ENCODE measurements at places on chromosomes 13 and 19. TPM values are rescaled to one million over a fixed set of nuclear protein-coding genes. Genes with fewer than 3 reads are reported as not detected.

DNA sequence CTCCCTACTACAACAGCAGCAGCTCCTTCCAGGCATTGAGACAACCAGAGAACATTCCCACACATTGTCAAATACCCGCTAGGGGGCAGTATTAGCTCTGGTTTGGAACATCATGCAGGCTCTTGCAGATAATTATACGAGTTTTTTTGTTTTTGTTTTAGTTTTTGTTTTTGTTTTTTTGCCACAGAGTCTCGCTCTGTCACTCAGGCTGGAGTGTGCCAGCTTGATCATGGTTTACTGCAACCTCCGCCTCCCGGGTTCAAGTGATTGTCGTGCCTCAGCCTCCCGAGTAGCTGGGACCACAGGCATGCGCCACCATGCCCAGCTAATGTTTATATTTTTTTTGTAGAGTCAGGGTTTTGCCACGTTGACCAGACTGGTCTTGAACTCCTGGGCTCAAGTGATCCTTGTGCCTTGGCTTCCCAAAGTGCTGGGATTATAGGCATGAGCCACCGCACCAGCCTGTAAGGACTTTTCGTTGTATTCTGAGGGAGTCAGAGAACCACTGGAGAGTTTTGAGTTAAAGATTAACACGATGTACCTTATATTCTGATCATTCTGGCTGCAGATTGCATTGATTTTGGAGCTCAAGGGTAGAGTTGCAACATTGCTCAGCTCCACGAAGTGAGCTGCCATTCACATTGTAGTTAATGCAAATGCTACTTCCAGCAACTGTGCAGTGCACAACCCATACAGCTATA is 41.7 kb upstream of the CEACAM20 start:
- H3K4me1 ChIP-seq: no peaks in the 10 kb centered on the region
- no peaks in the 10 kb centered on the region for H3K27me3 ChIP-seq
- H3K36me3 ChIP-seq: no peaks in the 10 kb centered on the region
- no peak overlapping the region for H3K27ac ChIP-seq

DNA sequence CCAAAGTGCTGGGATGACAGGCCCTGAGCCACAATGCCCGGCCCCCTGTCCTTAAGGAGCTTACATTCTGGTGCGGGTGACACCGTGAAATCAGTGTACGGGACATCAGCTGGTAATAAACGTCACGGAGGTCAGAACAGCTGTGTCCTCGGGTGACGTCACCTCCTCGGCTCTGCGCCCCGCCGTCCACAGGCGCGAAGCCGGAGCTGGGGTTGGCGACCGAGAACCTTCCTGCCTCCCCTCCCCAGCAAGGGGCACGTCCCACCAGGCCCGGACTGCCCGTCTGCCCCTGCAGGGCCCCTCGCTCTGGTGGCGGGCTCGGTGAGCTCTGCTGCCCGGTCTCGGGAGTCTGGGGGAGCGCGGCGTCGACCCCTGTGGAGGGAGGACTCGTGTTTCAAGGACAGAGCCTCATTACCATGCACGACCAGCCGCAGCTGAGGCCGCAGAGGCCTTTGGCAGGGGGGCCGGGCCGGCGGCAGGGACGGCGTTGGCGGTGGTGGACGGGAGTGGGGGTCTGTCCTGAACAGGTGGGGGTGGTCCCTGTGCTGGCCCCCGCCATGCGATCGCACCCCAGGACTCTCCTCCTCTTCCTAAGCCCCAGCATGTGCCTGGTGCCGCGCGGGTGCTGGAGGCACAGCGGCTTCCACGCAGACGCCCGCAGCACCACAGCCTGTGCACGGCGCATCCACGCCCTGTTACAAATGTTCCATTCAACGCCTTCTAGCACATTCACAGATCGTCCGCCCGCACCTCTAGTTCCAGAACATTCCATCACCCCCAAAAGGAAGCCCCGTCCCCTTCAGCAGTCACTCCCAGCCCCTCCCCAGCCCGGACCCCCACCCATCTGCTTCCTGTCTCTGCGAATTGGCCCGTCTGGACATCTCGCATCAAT is 5.4 kb downstream of the LINGO3 start:
- DNase-seq: peak; percentile 78
- no peak overlapping the region for H3K4me3 ChIP-seq
- peaks cover 45% of the 10 kb centered on the region for H3K4me1 ChIP-seq
- no peaks in the 10 kb centered on the region for H3K36me3 ChIP-seq

- H3K36me3 ChIP-seq: no peaks in the 10 kb centered on the region
- peaks cover 11% of the 10 kb centered on the region for H3K4me1 ChIP-seq
- H3K27ac ChIP-seq: peak overlapping the region; percentile 93
- no peaks in the 10 kb centered on the region for H3K27me3 ChIP-seq
- peak overlapping the region; percentile 93 for H3K4me3 ChIP-seq
- DNase-seq: no peak
Observed at GRCh38 chr19:58407658-58408151, 744 bp upstream of the ZNF584 start.

DNA sequence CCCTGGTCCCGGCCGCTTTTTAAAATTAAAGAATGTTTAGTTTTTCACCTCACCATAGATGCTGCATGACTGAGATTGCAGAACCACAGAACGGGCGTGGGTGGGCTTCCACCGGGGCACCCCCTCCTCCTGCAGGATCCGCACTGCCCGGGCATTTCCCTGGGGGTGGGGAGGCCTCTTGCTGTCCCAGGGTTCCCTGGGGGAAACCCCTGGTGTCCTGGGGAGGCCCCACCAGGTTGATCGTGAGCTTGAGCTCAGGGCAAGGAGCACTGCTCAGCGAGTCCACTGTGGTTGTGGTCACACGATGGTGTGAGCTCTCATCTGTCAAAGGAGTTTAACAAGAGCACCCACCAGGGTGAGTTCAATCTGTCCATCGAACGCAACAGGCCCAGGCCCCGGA is 11.4 kb upstream of the TCF3 start:
- DNase-seq: peak; percentile 46
- peaks cover 64% of the 10 kb centered on the region for H3K4me1 ChIP-seq
- no peaks in the 10 kb centered on the region for H3K27me3 ChIP-seq
- H3K27ac ChIP-seq: peak overlapping the region; percentile 1

- no peak for DNase-seq
- H3K36me3 ChIP-seq: no peaks in the 10 kb centered on the region
- peaks cover 16% of the 10 kb centered on the region for H3K4me1 ChIP-seq
- no peak overlapping the region for H3K27ac ChIP-seq
- H3K4me3 ChIP-seq: no peak overlapping the region
- H3K27me3 ChIP-seq: no peaks in the 10 kb centered on the region
Observed at GRCh38 chr19:49802836-49803528, 10.1 kb downstream of the FUZ start.

POLR1G gene
- 3.5 TPM for total RNA-seq

TINCR gene
- total RNA-seq: 0.42 TPM

Data from B cell (primary cell).